ENCODE measurements at places on chromosomes 5 and 9. TPM values are rescaled to one million over a fixed set of nuclear protein-coding genes. Genes with fewer than 3 reads are reported as not detected.

DNA sequence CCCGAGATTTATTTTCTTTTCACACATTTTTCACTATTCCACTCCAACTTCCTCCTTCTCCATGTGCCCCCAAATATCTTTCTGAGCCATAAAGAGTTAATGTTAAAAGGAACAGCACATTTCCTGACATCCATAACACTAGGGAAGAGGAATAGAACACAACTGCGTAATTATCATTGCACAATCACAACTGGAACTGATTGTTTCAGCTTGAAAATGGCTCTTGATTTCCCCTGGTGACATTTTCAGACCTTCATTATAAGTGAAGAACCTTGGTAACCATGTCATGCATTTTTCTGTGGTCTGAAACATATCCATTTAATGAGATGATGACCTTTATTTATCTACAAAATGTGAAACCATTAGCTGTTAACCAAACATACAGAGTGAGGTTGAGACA lies 82.4 kb downstream of the PCSK1 start:
- DNase-seq = no peak

DNA sequence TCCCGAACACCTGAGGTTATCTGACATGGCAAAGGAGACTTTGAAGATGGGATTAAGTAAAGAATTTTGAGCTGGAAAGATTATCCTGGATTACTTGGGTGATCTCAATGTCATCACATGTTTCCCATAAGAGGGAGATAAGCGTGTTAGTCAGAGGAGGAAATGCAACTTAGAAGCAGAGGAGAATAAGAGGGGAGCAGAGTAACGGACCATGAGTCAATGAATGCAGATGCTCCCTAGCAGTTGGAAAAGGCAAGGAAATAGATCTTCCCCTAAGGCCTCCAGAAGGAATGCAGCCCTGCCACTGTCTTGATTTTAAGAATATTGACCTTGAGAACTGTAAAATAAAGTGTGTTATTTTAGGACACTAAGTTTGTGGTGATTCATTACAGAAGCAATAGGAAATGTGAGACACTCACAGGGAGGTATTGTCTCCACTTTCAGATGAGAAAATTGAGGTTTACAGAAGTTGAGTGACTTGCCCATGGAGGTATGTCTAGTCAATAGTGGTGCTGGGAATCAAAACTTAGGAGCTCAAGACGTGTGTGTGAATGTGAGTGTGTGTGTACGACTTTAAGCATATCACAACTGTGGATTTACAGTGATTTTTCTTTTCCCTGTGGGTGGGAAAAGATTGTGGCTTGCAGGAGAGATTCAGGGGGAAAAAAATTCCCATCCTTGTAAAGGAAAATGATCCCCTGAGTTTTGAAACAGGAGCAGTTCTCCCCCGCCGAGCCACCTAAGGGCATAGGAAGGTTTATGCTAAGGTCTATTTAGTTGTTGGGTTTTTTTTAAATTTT lies 125.3 kb downstream of the TRIM32 start:
- no peak for DNase-seq

DNA sequence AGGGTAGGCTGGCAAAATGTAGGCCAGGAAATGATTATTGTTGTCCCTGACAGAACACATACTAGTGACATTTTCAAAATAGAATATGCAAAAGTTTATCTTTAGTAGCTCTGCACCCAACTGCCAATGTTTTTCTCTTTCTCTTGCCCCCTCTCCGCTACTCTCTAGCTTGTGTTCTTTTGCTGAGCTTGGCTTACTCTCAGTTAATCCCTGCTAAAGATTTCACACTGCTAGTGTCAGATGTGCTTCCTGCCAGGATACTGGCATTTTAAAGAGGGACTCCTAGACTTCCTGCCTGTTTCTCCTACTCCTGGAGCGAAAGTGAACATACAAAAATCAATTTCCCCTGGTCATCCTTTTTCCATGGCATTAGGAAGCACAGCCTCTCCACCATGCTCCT lies 260.5 kb downstream of the ARRDC3 start:
- DNase-seq = no peak

DNA sequence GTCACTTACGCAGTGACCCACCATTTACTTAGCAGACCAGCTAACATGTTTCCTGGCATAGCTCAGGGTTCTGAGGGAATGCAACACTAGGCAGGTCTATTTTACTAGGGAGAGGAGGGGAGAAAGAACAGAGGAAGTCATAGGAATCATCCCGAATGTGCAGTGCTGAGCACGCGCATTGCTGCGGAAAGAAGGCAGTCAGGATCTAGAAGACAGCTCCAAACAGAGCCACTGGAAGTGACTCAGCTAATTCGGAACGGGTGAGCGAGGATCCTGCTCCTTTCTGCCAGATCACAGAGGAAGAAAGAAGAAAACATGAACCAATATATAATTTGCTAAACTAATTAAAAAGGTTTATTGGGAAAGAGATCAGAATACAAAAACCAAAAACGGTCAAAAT lies 339.8 kb downstream of the EFNA5 start:
- no peak for DNase-seq

- no peak for DNase-seq
These were observed 5.8 kb upstream of the C5orf52 start for GRCh38 chr5:157665467-157666070.

Gene DBH
- total RNA-seq = not detected

Gene PTGES2
- total RNA-seq = 65.8 TPM

Gene ZNF454
- 2.5 TPM for total RNA-seq

Gene HSD17B3
- total RNA-seq = not detected

DNA sequence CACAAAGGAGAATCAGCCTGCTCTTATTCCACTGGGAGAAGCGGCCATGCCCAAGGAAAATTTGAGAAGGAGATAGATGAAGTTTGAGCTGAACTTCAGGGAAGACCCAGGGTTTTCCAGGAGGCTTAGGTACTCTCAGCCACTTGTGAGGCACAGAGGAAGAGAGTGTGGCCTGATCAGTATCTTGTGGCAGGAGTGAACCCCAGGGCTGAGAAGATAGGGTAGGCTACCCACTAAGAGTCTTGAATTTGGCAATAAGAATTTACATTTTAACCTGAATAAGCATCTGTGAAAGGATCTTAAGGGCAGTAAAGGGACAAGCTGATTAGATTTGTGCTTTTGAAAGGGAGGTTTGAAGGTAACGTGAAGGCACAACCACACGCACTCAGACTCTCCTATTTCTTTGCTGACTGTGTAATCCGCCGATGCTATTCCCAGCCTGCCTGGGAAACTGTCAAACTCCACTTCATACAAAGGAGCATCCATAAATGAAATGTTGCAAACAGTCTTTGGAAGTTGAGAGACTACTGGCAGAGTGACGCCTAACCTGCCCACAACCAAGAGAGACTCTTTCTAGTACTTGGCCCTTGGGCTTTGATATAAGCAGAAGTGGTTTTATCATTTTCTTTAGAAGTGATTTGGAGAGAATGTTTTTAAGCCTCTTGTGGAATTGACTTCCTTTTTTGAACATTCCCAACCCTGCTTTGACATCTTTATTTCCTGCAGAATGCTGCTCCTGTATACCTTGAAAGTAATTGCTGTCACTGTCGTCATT lies 108.2 kb upstream of the VCAN start:
- DNase-seq = no peak

Gene EQTN
- not detected for total RNA-seq

DNA sequence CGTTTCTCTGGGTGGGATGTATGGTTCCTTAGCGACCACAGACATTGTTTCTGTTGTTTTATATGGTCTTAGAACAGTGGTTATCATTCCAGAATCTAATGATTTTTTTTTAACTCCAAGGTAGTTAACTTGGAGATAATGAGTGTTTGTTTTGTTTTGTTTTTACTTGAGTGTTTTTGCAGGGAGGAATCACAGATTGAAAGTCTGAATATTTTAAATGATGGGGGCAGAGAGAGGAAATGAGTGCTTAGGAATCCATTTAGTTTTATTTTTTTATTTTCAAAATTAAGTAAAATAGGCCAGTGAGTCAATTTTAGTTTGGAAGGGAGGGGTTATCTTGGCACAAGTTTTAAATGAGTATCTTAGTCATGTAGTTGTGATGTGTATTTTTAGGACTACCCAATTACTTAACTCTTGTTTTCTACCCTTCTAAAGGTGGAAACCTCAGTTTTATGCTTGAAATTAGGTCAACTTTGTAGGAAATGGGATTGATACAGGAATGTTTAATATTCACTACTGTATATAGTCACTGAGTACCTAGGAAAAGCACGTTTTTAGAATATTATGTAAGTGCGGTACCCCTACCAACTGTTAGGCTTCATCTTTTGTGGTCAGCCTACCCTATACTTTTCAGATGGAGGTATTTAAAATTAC lies 2.0 kb downstream of the UBE2R2 start:
- no peak for DNase-seq

DNA sequence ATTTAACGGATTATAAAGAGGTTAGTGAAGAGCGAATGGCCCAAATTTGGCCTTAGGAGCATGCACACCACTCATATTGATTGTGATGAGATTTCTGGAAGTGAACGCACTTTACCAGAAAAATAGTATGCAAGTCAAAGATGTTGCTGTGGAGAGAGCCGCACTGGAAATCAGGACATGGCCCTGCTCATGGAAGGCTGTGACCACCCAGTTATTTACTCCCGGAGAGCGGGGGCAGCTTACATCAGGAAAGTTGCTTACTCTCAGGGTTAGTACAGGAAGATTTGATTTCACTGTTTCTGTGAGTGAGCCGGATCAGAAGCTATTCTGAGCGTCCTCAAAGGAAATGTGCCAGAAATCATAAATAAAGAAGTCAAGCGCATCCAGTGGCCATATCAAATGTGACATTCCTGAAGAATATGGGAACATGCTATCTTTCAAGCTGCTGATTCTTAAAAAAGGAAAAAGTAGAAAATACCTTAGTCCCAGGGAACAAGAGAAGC lies 42.9 kb upstream of the STRBP start:
- DNase-seq = no peak
